ENCODE measurements at places on chromosomes 11 and 22.

GRCh38 chr11:19453651-19454257 is 213.0 kb upstream of the E2F8 start:
- peak; percentile 97 for DNase-seq

DNA sequence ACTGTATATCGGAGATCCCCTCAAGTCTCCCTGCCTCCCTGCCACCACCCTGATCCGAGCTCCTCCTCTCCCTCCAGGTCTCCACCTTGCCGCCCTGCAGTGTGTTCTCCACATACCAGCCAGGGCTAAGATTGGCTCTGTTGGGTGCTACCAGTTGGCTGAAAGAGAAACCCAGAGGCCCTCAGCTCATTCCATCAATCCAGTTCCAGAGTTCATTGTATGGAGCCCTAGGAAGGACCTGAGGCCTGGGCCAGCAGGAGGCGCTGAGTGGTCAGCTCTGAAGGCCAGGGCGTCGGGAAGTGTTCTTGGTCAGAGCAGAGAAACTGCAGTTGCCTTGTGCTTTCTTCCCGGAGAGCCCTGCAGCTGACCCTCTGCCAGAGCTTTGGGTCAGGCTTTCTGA is 2.2 kb upstream of the TOP3B start:
- peak; percentile 43 for DNase-seq

- DNase-seq = no peak
Measured at GRCh38 chr11:103939694-103940093, 96.7 kb upstream of the DDI1 start.

DNA sequence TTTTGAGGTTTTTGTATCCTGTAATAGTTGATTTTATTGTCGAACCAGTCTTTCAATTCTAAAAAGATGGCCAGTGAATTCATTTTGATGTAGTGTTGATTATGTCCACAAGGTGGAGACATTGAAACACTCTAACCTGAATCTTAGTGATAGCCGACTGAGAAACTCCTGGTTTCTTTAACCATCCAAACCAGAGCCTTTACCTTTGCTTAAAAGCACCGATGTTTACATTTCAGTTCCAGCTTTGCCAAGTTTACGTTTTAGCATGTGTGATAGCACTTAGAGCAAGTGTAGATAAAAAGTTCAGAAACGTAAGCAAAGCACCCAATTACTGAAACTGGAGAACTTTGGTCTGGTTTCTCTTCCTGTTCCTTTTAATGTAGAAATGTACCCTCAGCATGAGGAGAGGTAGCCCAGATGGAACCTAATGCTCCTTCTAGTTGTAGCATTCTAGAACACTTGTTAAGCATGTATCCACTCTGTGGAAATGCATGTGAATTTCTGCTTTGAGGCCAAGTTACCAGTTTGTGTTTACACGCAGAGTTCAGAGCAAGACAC is 208.6 kb downstream of the DBX1 start:
- peak; percentile 79 for DNase-seq

DNA sequence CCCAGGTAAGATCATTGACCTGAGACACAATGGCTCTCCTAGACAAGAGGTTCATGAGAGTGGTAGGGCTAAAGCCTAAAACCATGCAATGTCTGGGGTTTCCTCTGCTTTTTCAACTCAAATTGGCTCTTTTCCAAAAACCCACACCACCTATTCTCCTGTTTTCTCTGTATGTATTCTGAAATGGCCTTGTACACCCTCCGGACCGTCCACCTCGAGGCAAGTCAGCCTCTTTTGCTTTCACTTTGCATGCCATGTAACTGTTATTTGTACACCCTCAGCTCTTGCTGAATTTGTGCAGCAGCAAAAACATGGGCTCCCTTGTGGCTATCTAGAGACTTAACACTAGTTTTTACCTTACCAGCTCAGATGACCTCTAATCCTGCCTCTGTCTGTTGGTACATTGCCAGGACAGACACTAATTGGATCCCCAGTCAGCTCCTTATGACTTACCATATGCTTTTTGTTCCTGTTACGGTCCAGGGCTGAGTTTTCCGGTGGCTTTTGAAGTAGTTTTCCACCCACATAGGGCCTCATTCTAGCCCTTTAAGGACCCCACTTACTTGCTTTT is 288.0 kb downstream of the SBF2 start:
- DNase-seq = no peak

DNA sequence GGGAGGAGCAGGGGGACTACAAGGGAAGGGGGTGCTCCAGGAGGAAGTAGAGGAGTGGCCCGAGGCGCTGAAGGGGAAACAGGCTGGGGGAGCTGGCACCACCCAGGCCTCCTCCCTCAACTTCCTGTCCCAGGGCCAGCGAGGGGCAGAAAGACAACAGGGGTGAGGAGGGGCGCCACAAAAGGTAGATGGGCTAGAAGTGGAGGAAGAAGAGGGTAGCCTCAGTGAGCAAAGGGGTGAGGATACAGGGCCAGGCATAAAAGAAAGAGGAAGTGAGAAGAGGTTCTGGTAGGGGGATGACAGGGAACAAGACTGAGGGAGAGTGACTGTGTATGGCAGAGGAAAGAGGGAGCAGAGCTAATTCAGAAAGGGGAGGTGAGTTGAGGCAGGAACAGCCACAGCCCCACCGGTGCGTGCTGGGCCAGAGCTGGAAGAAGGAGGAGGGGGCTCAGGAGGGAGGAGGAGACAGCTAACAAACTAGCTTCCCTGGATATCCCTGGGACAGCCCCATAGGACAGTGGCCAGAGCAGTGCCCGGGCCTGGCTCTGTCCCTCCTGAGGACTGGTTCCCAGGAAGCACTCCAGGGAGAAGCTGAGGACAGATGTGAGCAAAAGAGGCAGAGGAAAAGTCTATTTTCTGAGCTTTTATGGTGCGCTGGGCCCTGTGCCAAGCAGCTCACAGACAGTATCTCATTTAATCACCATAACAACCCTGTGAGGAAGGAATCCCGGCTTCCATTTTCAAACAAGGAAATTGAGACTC is 8.5 kb downstream of the DCHS1 start:
- DNase-seq = peak; percentile 57

GRCh38 chr11:70549386-70549785 is 151.1 kb downstream of the CTTN start:
- DNase-seq = no peak

DNA sequence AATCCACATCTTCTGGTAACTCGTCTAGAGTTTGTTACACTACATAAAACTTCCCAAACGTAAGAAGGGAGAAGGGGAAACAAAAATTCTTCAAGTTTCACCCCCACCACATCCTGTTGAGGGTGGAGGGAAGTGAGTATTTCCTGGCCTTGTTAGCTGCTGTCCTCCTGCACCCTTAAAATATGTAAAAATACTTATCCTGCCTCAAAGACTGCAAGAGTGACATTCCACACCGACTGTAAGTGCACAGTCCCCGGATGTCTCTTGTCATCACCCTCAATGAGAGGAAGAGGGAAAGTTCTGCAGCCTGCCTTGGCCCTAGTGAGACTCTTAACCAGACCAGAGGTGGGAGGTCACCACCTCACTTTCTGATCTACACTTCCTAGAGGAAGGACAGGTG is 3.3 kb downstream of the TMEM121B start:
- no peak for DNase-seq

DNA sequence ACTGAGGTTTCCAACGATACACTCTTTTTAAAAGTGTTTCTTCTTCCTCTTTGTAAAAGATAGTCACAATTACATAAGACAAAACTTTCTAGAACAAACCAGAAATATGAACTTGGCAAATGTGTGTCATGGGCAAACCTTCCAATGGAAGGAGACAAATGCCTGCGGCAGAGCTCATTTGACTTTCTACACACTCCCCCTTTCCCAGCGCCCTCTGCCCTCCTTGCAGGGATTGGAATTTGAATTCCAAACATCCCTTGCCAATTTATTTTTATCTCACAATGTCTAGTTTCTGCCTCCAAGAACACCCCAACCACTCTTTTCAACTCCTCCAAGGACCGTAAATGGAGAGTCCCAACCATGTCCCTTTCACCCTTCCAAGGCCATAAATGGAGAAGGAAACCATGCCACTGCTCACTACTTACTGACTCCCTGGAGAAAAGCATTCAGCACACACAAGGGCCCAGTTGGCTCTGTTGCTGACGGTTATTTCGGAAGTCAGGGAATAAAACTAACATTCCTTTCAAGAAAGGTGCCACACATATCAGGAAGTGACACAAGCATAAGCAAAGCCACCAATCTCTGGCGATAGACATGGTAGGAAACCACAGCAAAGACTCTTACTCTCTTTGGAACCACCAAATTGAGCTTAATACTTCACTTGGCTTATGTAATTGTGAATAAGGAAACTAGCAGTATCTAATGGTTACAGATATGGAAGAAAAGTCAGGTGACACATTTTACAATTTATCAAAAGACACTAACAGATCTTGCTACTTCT is 15.0 kb upstream of the ESAM start:
- DNase-seq = no peak

GRCh38 chr11:128232588-128232987 is 354.8 kb downstream of the ETS1 start:
- DNase-seq = no peak

DNA sequence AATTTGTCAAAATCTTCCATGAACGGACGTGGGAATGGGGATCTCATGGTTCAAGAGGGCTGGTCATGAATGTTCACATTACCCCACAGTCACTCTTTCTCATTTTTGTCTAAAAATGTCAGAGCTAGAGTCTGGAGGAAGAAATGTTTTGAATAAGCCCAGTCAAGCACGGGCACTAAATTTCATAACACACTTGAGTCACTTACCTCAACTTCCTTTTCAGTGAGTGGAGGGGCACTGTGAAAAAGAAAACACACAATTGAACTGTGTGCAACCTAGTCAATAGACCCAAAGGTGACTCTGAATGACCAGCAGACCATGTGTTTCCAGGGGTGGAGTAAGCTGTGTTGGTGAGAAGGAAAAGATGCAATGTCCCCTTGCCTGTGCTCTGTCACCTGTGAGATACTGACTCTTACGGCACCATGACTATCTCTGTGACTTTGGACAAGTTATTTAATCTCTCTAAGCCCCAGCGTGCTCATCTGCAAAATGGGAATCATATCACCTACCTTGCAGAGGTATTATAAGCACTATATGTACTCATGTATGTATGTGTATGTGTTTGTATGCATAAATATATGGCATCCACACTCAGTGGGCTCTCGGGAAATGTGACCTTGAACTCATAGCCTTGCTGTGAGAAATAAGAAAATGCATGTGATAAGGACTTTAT is 38.2 kb upstream of the LYVE1 start:
- DNase-seq = peak; percentile 37

DNA sequence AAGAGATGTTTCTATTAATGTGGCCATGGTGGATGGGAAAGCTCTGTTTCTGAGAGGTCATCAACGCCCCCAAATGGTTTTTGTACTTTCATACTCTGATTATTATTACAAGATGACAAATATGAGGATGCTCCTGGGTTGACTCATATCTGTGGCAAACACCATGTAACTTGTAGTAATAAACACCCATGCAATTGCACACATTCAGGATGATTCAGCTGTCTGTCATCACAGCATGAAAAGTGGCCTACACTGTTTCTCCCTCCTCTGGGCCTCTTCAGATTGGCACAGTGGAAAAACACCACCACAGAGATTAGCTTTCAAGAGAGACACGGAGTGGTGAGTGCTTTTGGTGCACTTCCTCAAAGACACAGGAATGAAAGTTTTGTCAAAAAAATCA is 85.4 kb downstream of the MTNR1B start:
- peak; percentile 93 for DNase-seq

DNA sequence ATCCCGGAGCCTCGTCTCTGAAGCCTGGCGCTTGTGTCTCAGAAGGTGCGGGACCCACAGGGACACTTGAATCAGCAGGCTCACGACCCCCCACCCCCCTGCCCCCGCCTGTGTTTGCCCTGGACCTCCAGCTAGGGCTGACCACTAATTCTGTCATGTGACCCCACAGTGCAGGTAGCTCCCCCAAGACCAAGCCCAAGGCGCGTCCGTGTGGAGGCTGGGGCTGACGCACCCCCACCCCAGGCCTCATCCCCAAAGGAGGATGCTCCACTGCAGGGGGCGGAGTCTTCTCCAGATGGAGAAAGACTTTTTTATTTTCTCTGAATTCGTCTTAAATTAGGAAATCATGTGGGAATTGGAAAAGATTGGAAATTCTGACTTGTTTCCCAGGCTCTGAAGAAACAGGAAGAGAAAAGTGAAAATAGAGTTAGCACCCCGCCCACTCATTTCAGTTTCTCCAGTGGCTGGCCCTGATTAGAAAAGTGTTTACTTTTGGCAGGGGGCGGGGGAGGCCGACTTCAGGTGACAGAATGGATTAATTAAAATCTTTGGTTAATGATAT is 1.0 kb upstream of the RELA start:
- peak; percentile 81 for DNase-seq

GRCh38 chr11:11636671-11637070 is 14.9 kb upstream of the GALNT18 start:
- no peak for DNase-seq

GRCh38 chr11:47979378-47980087 is 826 bp upstream of the PTPRJ start:
- DNase-seq = no peak
